ENCODE measurements at places on chromosomes 6 and 20.
A peak's percentile ranks its signal among the peaks of the same experiment; 100 is the strongest.

DNA sequence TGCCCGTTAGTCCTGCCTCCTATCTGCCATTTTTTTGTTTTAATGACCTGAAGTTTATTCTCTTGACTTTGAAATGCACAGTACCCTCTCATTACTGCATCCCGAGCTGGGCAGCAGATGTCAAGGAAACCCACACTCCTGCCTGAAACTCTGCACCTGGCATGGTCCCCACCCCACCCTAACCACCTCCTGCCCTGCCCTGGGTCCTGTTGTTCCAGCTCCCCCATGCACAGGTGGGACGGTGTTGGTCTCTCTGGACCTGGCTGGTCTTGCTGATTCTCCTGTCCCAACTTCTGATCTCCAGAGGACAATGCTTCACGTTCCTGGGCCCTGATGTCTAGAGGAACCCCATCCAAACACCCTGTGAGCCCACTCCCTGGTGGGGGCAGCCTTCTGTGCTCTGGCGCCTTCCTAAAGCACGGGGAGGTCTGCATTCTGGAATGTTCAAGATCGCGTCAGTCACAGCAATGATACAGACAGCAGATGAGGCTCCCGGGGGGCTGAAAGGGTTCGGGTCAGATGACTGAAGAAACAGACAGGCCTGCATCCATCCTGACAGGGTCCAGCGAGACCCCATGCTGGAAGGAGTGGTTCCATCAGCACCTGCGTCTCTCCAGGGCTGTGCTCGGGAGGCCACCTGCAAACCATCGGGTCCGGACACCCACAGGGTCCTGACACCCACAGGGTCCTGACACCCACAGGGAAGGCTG, 73.6 kb downstream of the ERMARD start:
- DNase-seq: no peak

GRCh38 chr6:150177952-150178520, 35.2 kb downstream of the PPP1R14C start:
- peak; percentile 90 for DNase-seq

DNA sequence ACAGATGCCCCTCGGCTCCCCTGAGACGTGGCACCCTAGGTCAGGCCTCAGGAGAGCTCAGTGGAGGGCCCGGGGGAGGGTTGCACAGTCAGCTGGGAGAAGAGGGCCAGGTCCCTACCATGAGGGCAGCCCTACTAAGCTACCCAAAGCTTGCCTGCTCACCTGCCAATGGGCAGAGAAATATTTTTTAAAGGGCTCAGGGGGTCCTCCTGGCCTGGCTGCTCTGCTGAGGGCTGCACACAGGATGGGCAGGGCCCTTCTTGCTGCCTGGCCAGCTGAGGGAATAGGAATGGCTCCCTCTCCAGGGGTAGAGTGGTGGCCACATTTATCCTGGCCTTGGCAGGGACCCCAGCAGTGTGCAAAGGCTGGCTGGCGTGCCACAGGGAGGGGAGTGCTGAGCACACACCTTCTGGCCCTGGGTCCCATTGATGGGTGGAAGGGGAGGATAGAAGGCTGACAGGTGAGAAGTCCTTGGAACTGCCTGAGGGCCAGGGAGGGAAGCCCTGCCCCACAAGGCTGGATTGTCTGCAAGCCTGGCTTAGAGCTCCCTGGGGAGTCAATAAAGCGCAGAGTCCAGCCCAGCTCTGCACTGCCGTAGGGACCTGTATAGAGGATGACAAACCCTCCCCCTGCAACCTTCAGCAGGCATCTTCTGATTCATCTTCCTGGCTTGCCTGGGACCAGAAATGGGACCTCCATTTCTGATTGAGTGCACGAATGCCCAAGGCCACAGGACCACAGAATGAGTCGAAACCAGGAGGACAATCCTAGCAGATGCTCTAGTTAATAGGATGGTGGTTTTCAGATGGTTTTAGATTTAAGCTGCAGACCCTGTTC, 62.1 kb downstream of the NOL4L start:
- no peak for DNase-seq

- DNase-seq: no peak
Measured at GRCh38 chr20:20606050-20606449, 106.4 kb downstream of the RALGAPA2 start.

DNA sequence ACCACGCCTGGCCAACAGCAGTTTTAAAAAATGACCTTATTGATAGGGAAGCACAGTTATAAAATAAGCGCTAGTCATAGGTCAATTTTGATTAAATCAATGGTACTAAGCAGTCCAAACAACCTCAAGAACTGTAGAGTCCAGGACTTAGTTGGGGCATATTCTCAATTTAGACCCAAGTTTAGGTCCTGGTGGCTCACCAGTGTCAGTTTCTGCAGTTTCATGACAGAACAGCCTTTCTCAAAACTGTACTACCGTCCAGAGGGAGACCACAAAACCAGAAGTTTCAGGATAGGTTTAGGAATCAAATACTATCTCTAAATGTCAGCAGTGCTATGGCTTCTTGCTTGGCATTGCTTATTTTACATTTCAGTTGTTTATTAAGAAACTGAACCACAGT, 39.1 kb downstream of the LHFPL5 start:
- DNase-seq: no peak

DNA sequence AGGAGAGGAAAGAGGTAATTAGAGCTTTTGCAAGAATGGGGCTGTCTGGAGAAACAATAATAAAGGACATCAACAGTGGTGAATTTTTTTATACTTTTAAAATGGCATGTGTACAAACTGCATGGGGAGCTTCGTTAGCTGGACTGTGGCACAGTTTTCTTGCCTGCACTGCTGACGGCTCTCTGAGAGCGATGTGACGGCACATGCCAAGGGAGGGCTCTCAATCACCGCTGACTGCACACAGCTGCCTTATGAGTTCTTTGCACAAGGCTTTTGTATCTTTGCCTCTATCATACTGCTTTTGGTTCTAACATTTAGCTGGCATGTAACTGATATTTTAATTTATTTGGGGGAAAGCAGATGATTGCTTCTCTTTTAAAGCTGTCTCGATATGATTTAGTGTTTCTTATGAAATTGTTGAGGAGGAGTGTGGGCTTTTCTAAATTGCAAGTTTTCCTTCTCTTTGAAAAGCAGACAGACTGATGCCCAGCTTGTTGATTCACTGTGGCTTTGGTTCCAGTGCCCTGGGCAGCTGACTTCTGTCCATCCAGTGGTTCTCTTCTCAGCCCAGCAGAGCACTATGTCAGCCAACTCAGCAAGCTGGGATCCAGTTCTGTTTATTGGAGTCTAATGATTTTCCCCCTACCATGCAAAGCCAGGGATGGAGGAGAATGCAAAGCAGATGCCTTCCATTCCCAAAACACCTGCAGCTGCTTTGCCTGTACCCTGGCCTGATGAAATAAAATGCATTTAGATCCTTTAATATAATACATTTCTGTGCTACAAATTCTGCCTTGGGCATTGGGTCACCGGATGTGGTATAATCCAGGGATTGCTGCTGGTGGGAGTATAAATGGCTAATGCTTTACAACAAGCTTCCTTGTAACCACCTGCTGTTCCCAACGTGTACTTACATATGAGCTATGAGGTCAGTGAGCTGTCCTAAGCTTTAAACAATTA, 323.9 kb downstream of the ZFAND3 start:
- no peak for DNase-seq

GRCh38 chr6:17276766-17277165, 4.4 kb upstream of the RBM24 start:
- DNase-seq: no peak

DNA sequence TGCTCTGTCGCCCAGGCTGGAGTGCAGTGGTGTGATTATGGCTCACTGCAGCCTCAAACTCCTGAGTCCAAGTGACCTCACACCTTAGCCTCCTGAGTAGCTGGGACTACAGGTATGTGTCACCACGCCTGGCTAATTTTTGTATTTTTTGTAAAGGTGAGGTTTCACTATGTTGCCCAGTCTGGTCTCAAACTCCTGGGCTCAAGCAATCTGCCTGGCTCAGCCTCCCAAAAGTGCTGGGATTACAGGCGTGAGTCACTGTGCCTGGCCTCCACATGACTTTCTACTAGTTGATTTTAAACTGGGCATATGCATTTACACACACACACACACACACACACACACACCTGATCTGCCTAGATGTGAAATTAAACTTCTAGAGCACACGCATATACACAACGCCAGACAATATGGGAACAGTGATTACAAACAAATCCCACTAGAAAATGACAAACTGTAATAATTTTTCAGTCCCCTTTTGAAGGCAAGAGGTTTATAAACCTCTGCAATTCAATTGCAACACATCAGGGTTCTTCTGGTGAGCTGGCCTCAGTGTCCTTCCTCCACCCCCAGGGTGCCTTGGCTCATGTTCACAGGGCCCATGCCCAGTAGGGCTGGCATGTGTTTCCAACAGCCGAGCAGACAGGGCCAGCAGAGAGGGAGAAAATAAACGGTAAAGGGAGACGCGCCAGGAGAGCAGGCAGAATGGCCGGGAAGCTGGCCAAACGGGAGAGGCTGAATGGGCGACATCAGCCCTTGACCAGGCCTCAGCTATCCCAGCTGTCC, 31.2 kb downstream of the PARD6B start:
- peak; percentile 30 for DNase-seq

DNA sequence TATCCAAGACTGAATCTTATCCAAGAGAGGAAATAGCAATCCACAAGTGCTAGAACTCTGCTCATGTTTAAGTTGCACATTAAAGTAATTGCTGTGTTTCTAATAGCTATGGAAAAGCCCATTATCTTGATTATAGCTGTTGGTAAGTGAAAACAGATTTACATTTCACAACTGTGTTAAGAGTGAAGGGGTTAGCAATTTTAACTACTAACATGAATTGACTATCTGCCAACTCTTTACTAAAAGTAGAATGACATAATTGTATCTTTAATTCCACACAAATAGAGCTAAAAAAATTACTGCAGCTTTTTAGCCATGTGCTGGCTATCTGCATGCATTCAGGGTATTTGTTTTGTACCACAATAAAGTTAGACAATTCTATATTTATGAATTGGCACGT, 277.9 kb upstream of the IRAK1BP1 start:
- no peak for DNase-seq

GRCh38 chr6:130020073-130020906, 1.9 kb downstream of the L3MBTL3 start:
- DNase-seq: no peak

DNA sequence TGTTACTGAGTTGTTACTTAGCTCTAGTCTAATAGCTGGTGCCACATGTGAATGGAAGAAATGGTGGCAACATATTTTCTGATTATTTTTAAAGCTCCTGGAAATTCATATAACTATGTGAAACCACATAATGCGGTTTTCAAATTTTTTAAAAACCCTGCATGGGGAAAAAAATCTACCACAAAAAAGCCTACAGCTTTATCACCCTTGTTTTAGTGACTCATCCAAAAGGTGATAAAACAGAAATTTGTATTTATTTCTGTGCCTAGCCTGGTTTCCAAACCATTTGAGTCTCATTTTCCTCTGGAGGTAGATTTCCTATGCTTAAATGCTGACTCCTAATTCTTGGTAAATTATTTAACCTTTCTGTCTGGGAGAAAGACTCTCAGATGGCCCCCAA, 5.4 kb upstream of the FBXO30 start:
- no peak for DNase-seq

- DNase-seq: no peak
Measured at GRCh38 chr6:38438097-38438496, 201.6 kb downstream of the BTBD9 start.

DNA sequence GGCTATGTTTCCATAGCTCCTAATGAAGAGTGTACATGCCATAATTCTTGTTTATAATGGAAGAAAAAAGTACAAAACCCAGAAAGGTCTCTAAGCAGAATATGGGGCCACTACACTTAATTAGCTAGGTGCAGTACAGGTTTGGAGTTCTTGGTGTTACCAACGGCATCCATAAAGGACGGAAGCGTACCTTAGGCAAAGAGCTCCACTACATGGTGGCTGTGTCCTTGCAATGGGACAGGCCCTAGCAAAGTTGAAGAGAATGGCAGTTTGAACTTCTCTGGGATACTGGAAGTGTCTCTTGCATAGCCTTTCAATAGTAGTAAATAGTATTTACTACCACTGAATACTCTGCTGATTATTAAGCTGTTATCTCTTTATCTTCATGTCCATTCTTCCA, 371.7 kb upstream of the MMS22L start:
- DNase-seq: no peak

DNA sequence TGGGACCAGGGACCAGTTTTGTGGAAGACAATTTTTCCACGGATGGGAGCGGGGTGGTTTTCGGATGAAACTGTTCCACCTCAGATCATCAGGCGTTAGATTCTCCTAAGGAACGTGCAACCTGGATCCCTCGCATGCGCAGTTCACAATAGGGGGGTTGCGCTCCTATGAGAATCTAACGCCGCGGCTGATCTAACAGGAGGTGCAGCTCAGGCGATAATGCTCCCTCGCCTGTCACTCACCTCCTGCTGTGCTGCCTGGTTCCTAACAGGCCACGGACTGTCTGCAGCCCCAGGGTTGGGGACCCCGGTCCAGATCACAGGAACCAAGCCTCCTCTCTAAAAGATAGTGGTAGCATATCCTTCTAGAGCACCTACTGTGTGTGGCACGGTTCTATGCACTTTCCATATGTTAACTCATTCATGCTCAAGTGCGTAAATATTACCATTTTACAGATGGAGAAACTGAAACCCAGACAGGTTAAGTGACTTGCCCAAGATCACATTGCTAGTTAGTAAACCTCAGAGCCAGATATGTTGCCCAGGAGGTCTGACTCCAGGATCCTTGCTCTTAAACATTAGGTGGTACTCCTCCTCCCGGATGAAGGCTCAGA, 25.3 kb downstream of the SPDEF start:
- DNase-seq: no peak

DNA sequence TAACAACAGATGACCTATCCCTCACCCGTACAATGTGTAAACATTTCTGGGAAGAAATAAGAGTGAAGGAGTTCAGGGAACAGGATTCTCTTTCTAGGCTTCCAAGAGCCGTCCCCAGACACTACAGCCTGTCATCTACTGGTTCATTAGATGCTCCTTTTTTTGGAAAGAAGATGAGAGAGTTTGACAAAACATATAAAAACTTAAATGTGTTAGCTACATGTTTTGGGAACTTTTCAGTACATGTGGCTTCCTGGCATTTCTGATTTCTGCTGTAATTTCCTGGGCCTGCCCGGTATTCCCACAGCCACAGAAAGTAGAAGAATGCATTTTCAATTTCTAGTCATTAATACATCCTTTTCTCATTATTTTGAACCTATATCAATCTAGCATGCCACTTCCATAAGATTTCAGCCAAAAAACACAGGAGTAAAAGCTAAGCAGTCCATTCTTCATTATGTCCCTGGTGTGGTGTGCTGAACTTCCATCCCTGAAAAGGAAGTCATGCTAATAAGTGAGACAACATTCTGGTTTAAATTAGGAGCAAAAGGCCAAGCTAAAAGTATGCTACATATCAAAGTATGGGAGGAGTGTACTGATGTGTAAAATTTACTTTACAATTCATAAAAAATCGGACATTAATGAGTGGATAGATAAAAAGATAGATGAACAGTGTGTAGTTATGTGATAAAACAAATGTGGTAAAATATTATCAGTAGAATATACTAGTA, 198.2 kb downstream of the WDR27 start:
- DNase-seq: no peak
